ENCODE measurements at places on chromosomes 2 and 18. TPM values are rescaled to one million over a fixed set of nuclear protein-coding genes. Genes with fewer than 3 reads are reported as not detected.

SLC4A3 gene
- total RNA-seq, result 426 TPM

AAK1 gene
- 133 TPM for total RNA-seq

GCKR gene
- total RNA-seq, result not detected

ARHGEF4 gene
- total RNA-seq, result 5.3 TPM

GRCh38 chr2:127463155-127463991, 45.1 kb downstream of the PROC start:
- no peak for DNase-seq

GRCh38 chr2:168422584-168422983, 33.5 kb upstream of the CERS6 start:
- no peak for DNase-seq

DNA sequence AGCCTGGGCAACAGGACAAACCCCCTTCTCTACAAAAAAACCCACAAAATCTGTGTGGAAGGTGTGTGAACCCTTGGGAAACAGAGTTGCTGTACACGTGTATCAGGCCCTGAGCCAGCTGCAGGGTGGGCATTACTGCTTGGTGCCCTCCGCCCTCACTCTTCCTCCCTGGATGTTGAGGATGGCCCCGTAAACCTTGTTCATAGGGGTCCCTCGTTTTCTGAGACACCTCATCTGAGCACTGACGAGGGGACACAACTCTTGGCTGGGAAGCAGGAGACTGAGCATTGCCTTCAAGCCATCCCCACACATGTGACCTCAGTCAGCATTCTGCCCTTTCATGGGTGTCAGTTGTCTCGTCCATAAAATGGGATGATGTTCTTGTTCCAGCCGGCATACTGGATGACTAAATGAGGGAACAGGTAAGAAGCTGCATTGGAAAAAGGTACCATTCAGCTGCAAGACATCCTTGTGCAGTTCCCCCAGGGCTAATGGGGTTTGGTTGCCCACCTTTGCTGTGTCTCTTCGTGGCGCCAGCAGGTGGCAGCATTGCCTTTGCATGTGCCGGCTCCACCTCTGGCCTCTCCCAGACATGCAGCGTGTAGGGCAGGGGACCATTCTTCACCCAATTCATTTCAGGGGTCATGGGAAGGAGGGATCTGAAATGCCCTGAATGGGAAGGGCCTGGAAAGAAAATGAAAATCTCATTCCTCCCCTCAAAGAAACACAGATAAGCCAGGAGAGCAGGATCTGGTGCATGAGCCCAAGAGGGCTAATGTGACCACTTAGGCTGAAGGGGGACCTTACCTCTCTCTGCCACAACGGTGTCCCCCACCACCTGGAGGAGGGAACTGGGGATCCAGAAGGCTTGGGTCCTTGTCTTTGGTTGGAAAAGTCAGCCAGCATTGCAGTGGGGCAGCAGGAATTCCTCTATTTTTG, 36.4 kb upstream of the HAAO start:
- DNase-seq, result peak; percentile 74
